ENCODE measurements at places on chromosomes 4 and X. TPM values are rescaled to one million over a fixed set of nuclear protein-coding genes. Genes with fewer than 3 reads are reported as not detected.

DNA sequence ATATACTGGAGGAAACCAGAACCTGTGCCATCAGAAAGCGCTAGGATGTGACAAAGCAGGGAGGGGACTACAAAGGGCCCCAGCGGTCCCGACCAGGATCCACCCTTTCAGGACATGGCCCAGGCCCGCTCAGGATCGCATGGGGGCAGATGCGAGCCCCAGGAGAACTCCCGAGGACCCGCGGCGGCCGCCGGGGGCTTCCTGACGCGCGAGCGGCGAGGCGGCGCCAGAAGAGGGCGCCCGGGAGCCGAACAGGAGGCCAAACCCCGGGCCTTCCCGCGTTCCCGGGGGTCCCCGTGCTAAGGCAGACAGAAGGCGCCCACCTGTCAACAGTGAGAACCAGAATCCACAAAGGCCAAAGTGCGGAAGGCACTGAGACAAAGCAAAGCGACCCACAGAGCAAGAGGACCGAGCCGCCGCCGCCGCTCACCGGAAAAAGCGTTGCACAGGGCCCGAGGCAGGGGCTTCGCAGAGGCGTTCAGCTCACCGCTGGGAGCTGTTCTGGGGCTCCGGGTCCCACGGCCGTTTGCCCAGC is 7.3 kb upstream of the OPN1LW start:
- DNase-seq = peak; percentile 66

GRCh38 chr4:183816882-183817509 is 88.1 kb upstream of the STOX2 start:
- DNase-seq = no peak

DNA sequence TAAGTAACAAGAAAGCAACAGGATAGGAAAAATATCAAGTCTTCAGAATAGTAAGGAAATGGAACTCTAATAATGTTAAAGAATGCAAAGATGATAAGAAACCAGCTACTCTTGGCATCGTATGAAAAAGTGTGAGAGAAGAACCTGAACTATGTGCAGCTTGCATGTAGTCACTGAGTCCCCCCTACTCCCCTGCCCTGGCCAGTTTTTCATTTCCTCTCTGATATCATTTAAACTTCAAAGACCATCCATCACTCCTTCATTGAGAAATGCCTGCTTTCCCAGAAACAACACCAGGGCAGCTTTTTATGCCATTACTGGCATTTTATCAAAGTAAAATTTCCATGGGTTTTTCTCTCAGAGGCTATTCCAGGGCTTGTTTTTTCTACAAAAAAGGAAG is 28.1 kb downstream of the INPP4B start:
- peak; percentile 26 for DNase-seq

DNA sequence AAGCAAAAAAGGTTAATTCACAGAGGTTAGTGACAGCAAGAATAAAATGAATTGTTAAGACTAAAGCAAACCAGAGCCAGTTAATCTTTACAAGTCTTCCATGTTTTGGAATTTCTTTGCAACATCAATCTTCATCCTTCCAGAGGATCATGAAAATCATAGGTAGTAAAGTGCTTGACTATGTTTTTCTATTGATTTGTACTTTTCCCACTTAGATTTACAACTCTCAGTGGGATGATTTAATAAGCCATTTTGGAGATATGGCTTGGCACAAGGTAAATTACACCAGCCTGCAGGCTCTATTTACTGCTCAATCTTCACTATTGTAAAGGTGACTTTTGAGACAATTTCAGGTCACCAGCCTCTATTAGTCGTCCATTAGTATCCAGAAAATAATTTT is 26.5 kb downstream of the MSL3 start:
- DNase-seq = no peak

DNA sequence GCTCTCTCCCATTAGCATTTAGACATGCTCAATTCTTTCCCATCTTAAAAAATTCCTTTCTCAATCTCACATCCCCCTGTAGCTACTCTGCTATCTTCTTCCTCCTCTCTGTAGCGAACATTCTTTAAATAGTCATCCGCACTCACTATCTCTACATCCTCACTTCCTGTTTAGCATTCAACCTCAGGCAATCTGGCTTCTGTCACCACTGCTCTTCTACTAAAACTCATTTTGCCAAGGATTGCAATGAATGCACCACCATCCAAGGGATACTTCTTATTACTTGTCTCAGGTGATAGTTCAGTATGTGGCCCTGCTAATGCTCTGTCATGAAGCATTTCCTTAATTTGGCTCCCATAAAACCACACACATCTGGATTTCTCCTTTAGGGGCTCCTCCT is 10.9 kb upstream of the TET2 start:
- DNase-seq = no peak

- DNase-seq = no peak
Observed at GRCh38 chr4:76457885-76458284, 22.9 kb downstream of the SHROOM3 start.

DNA sequence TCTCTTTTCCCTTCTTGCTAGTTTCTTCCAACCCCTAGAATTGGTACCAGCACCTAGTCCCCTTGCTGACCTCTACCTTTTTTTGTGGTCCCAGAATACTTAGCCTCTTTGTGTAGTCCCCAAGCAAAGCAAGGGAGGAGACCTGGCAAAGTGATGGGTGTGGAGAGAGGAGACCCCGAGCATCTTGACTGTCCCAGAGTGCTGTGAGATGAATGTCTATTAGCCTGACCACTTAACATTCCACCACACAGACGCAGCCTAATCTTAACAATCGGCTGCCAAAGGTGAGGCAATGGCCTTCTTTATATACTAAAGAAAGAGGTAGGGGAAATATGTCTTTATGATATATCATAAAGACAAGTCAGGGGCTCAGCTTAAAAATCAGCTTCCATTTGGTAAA is 55.9 kb downstream of the TRIM2 start:
- no peak for DNase-seq

- DNase-seq = no peak
Observed at GRCh38 chrX:12866451-12867377, at the start of gene TLR7. Gene TLR7 (plus strand): TSS chrX:12867072. CDS start chrX:12867579, 507 bp downstream.

DNA sequence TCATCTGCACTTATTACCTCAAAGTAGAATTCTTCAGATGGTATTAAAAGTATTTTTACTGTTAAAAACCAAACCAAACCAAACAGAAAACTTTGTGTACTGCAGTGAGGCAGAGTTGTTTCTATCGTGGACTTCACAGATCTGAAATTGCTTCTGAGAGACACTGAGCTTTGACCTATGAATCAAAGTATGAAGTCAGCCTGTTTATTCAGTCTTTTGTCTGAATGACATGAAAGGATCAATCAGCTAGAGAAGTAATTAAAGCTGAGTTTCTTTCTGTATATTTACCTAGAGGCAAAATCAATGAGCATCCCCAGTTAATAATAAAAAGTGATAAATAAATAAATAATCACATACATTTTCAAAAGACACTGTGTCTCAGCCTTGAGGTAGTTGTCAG is 2121.0 kb downstream of the PCDH7 start:
- DNase-seq = no peak

- no peak for DNase-seq
Observed at GRCh38 chr4:1932736-1933135, 61.5 kb downstream of the NSD2 start.

GRCh38 chrX:153925739-153926551 is at the start of gene ARHGAP4:
Gene ARHGAP4 (minus strand): TSS chrX:153926264. CDS start chrX:153926202, 62 bp downstream.
- no peak for DNase-seq

DNA sequence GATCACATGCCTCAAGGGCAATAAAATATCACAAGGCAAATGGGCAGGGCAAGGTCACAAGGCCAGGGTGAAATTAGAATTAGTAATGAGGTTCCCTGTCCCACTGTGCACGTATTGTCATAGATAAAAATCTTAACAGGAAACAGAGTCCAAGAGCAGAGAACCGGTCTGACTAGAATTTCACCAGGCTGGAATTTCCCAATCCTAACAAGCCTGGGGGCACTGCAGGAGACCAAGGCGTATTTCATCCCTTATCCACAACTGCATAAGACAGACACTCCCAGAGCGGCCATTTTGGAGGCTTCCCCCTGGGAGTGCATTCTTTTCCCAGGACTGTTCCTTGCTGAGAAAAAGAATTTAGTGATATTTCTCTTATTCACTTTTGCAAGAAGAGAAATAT is 25.9 kb upstream of the PRDM5 start:
- DNase-seq = no peak

DNA sequence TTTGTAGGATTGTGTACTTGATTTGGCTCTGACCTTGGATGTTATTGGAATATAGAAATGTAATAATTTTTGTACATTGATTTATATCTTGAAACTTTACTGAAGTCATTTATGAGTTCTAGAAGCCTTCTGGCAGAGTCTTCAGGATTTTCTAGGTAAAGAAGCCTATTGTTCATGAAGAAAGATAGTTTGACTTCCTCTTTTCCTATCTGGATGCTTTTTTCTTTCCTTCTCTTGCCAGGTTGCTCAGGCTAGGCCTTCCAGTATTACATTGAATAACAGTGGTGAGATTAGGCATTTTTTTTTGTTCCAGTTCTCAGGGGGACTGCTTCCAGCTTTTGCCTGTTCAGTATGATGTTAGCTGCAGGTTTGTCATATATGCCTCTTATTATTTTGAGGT is 191.1 kb downstream of the NAA11 start:
- no peak for DNase-seq

GRCh38 chr4:2266181-2266580 is 4.3 kb upstream of the MXD4 start:
- DNase-seq = peak; percentile 62

DNA sequence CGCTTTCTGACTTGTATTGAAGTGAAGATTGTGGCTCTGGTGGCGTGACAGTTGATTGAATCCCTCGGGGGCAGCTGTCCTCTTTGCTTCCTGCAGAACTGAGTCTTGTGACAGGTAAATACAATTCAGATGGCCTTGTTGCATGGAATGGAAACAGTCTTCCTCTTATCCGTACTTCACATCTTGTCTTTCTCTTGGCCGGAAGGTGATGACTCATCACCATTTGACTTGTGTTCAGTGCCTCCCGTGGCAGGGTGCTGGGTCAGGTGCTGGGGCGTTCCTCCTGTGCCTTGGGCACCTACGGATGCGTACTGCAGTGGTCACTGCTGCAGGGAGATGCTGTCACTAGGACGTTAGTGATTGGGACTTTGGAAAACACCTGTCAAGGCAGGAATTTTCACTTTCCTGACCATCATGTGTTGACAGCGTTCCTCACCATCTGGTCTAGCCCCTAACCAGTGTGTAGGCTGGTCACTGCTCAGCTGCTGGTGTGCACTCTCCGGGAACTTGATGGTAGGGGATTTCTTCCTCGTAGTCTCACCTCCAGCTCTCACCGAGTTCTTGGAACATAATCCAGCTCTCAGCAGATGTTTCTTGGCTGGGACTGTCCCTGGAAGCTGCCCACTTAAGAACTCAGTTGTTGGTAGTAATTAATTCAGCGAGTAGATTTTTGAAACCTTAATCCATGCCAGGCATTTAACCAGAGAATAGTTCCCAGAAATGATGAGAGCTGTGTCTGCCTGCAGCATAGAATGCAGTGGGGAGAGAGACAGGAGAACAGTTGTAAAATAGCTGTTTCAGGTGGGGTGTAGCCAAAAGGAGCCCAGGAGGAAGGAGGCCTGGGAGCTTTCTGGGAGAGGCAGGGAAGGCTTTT is 7.2 kb downstream of the TBC1D14 start:
- DNase-seq = no peak

- no peak for DNase-seq
Observed at GRCh38 chrX:84729809-84730208, 227.6 kb upstream of the HDX start.

DNA sequence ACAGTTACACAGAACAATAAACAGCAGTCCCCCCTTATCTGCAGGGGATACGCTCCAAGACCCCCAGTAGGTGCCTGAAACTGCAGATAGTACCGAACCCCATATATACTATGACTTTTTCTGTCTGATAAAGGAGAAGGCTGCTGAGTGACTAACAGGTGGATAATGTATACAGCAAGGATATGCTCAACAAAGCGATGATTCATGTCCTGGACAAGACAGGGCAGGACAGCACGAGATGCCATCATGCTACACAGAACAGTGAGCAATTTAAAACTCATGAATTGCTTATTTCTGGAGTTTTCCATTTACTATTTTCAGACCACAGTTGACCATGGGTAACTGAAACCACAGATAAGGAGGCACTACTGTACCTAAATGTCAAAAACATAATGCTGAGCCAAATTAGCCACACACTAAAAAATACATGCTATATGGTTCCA is 76.1 kb downstream of the MANBA start:
- DNase-seq = no peak

GRCh38 chrX:150856101-150856500 is 42.4 kb downstream of the CD99L2 start:
- DNase-seq = no peak

DNA sequence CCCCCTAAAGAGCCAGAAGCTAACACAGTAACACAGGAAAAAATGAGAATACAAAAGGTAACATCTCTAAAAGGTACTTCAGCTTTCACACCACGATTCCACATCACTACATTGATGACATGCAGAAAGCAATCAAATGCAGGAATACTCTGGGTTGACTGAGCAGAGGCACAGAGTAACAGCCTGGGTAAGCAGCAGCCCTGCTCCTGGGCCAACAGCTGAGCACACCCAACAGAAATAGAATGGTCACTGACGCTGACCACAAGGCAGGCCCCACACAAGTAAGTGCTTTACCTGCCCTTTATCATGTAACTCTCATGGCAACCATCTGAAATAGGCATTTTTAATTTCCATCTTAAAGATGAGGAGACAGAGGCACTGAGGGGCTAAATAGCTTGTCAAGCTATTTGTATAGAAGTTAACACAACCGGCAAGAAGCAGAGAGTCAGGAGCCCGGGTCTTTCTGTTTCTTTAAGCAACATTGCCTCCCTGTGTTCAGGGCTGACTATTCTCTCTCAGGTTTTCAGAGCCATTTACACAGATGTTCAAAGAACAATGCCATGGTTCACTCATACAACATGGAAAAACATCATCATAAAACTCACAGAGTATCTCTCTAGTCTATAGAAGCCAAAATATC is 168.9 kb downstream of the ZNF674 start:
- DNase-seq = peak; percentile 3

GRCh38 chrX:31508338-31508737 is 436.5 kb upstream of the FTHL17 start:
- DNase-seq = peak; percentile 53

GRCh38 chr4:124417371-124417770 is 295.2 kb downstream of the ANKRD50 start:
- DNase-seq = no peak

- DNase-seq = no peak
Observed at GRCh38 chrX:95382799-95383198, 1301.8 kb upstream of the DIAPH2 start.

GRCh38 chrX:142898164-142898563 is 127.6 kb upstream of the SPANXN4 start:
- no peak for DNase-seq

- no peak for DNase-seq
Observed at GRCh38 chr4:67685532-67685859, 15.5 kb downstream of the UBA6 start.

GRCh38 chr4:73740353-73740778 is at the start of gene CXCL8:
Gene CXCL8 (plus strand): TSS chr4:73740569. CDS start chr4:73740659, 90 bp downstream.
- peak; percentile 31 for DNase-seq

The CFAP47 gene
- polyA plus RNA-seq = 3.0 TPM

The TMEM192 gene
- 13.9 TPM for polyA plus RNA-seq

The JCHAIN gene
- polyA plus RNA-seq = 1.9 TPM

The ELOVL6 gene
- polyA plus RNA-seq = 10.1 TPM

The EDA2R gene
- 0.93 TPM for polyA plus RNA-seq

The SH3TC1 gene
- polyA plus RNA-seq = 22.4 TPM

The SUPT20HL1 gene
- not detected for polyA plus RNA-seq

The PITX2 gene
- not detected for polyA plus RNA-seq

The SGCB gene
- 44.2 TPM for polyA plus RNA-seq

The EMCN gene
- 35.4 TPM for polyA plus RNA-seq

The CTAG2 gene
- not detected for polyA plus RNA-seq
